ENCODE measurements at places on chromosomes 11 and 22.

DNA sequence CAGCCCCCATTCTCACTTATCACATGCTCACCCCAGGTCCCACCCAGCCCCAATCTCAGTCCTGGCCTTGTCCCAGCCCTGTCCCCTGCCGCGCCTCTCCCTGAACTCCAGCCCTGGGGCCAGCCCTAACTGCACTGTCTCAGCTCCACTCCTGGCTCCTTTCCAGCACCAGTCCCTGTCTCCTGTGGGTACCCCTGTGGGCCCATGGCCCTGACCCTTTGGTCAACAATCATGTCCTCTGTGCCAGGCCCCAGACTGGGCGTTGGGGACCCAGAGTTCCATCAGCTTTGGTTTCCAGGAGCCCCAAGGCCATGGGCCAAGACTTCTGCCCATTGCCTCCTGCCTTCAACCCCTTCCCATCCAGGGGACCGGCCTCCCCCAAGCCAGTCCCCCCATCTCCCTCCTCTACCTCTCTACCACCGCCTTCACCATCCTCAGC is 757 bp downstream of the SPI1 start:
- ATAC-seq = no peak

- no peak for ATAC-seq
These were observed 35.4 kb downstream of the LMO1 start for GRCh38 chr11:8228231-8228630.

GRCh38 chr22:20401376-20402014 is 7.5 kb downstream of the ZNF74 start:
- ATAC-seq = no peak

- no peak for ATAC-seq
These were observed 93.5 kb downstream of the MRTFA start for GRCh38 chr22:40542821-40543540.

- ATAC-seq = peak; percentile 50
These were observed 30.0 kb upstream of the MMP7 start for GRCh38 chr11:102560555-102561011.

- ATAC-seq = peak; percentile 33
These were observed 528 bp downstream of the WEE1 start for GRCh38 chr11:9573775-9574621.

DNA sequence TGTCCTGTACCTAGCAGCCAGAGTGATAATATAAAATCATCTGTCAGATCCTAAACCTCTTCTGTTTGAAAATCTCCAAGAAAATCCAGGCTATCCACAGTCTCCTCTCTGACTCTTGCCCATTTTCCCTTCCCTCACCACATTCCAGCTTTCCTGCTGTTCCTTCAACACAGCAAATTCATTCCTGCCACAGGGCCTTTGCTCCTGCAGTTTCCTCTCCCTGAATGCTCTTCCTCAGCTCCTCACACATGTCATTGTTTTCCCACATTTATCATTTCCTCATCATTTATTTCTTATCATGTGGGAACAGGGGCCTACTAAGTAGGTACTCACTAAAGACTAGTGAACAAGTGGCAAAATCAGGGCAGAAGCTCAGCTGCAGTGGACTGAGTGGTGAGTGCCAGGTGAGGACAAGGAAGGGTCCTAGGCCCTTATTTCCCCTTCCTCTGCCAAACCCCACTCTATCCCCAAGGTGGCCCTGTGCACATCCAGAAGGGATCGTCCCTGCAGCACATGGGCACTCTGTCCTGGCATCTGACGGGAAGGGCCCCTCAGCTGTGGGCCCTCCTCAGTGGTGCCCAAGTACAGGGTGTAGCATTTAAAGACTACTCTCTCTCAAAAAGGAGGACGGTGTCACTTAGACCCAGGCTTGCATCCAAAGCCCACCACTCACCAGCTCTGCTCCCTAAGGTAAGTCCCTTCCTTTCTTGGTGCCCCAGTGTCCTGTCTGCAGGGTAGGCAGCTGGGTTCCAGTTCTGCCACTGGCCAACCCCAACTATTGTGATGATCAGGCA is 2.0 kb downstream of the LRRC32 start:
- ATAC-seq = no peak

GRCh38 chr11:87330187-87330601 is 292.5 kb downstream of the TMEM135 start:
- no peak for ATAC-seq

DNA sequence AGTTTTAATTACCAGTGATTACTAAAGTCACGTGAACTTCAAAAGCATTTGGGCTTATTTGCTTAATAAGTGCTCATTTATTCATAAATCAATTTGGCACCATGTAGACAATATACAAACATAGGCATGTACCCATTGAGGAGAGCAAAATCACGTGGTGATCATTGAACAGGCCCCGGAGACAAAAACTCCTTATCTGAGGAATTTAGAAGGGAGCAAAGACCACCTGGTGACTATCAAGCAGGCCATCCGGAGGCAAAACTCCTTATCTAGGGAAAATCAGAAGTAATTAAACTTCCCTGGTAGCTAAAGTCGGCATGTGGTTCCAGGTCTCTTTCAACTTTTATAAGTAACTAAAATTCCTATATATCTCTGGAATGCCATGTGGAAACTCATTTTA is 5.7 kb upstream of the BTBD10 start:
- ATAC-seq = no peak

GRCh38 chr11:126257144-126257543 is 11.6 kb downstream of the SRPRA start:
- no peak for ATAC-seq

DNA sequence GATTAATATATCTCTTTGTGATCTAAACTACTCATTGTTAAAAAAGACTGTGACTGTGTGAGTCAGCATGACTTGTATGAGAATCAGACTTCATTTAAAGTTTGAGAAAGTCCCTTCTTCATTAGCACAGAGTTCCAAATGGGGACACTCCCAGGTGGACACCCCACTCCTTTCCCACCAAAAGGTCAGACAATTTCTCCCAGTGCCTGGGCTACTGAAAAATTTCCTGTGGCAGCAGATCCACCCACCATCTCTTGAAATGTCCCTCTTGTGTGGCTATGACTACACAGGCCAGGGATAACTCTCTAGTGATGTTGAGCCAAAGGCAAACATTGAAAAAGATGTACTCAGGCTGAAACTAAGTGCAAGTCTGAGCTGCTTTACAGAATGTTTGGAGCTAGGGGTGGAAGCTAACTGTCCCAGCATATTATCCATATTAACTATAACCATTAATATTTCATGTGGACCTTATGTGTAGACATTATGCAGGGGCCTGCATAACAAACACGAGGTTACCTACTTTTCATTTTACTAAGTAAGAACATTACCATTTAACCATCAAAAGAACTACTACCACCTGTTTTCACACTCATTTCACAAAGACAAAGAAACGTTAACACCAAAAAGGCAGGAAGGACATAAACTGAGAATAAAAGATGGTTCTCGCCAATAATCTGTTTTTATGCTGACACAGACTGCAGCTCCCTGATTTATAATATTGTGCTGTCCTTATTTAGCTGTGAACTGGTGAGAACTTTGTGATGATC is 44.8 kb downstream of the MMP20 start:
- peak; percentile 80 for ATAC-seq

GRCh38 chr22:29917052-29917902 is 34.3 kb downstream of the MTMR3 start:
- ATAC-seq = no peak

GRCh38 chr22:49838771-49839717 is 11.4 kb upstream of the BRD1 start:
- ATAC-seq = peak; percentile 85

DNA sequence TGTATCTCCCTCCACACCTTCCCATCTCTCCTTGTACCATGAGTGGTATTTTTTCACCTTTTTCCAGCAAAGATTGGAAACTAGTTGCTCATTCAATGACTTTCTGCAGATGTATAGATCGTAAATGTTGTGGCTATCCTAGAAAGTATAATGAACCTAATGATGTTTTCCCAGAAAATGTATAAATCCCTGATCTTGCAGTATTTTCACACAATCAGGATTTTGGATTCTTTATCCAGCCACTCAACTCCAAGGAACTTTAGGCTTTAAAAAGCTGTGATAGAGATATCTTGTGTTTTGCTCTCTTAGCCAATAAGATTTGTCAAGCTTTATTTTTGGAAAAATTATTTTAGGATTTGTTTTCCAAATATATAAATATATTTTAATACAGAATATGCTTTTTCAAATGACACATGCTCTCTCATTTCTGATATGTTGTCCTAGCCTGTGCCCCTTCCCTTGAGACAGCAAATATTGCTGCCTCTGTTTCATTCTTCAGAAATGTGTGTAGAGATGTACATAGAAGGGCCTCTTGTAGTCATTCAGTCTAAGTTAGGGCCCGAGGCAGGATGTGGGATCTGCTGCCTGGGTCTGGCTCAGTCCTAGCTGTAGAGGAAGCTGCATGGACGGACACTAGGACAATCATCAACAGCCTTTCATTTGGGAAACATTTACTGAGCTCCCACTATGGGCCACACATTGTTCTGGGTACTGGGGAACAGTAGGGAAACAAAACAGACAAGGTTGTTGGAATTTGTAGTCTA is 62.4 kb downstream of the NAV2 start:
- ATAC-seq = no peak

- no peak for ATAC-seq
These were observed 11.0 kb downstream of the RBFOX2 start for GRCh38 chr22:36017651-36018091.

- no peak for ATAC-seq
These were observed 43.2 kb downstream of the PANX1 start for GRCh38 chr11:94171693-94172440.

DNA sequence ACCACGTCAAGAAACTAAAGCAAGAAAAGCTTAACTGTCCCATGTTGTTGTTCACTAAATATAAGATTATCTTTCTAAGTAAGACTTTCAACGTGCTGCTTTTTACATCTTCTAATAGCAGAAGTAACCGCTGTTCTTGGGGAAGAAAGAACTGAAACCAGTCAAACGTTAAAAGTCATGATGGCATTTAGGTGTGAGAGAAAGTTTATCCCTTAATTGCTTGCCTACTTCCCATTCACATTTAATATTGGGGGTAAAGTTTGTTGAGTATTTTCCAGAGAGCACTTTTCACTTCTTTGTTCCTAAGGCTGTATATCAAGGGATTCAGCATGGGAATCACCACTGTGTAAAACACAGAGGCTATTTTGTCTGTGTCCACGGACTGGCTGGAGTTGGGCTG is 970 bp downstream of the OR5B21 start:
- ATAC-seq = no peak

DNA sequence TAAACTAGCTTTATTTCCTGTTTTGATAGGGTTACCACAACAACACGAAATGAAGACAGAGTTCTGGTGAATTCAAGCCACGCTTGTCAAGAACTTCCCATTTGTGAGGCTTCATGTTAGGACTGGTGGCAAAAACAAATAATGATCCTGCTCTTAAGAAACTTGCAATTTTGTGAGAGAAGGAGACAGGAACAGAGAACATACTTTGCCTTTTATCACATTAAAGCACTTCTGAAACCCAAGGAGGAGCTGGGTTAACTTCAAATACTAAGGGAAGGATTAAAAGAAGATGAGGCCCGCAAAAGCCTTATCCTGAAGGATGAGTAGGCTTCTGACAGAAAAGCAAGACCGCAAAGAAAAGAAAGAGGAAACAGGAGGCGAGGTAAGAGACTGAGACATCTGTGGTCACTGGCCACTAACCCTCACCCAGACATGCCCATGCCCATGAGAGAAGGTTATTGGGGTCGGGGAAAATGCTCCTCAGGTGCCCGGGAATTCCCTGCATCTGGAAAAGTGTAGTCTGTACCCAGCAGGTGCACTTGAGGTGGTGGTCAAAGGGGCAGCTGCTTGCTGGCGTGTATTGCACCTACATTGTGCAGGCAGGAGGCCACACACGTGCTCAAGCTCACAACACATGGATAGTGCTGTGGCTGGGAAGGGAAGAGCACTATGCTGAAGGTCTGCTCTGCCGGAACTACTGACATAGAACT is 50.5 kb downstream of the MAPK1 start:
- peak; percentile 86 for ATAC-seq

DNA sequence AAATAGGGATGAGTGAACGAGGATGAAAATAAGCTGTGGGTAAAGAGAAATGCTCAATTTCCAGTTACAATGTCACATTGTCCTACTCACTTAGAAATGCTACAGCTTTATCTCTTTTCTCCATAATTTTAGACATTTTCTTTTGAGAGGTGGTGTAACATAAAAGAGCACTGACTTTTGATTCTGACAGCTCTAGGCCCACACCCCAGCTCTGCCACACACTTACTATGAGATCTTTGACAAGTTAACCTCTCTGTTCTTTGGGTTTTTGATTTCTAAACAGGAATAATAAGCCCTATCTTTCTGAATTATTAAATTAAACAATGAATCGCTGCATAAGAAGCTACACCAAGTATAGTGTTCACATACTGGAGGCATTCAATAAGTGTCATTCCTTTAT is 228.3 kb upstream of the PITPNB start:
- no peak for ATAC-seq

- no peak for ATAC-seq
These were observed 60.2 kb upstream of the EMID1 start for GRCh38 chr22:29145321-29146072.

DNA sequence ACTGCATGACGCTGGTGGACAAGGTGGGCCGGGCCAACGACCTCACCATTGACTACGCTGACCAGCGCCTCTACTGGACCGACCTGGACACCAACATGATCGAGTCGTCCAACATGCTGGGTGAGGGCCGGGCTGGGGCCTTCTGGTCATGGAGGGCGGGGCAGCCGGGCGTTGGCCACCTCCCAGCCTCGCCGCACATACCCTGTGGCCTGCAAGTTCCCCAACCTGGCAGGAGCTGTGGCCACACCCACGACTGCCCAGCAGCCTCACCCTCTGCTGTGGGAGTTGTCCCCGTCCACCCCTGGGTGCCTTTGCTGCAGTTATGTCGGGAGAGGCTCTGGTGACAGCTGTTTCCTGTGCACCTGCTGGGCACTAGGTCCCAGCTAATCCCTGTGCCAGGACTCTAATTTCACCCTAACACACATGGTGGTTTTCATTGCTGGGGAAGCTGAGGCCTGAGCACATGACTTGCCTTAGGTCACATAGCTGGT is 49.0 kb upstream of the PPP6R3 start:
- no peak for ATAC-seq

- no peak for ATAC-seq
These were observed 22.9 kb downstream of the TUB start for GRCh38 chr11:8103909-8104308.

GRCh38 chr22:32103658-32104315 is 55.3 kb downstream of the C22orf42 start:
- ATAC-seq = no peak

GRCh38 chr11:14541192-14541947 is 21.2 kb upstream of the PSMA1 start:
- no peak for ATAC-seq

GRCh38 chr11:65431451-65432099 is 9.0 kb downstream of the NEAT1 start:
- ATAC-seq = peak; percentile 22

DNA sequence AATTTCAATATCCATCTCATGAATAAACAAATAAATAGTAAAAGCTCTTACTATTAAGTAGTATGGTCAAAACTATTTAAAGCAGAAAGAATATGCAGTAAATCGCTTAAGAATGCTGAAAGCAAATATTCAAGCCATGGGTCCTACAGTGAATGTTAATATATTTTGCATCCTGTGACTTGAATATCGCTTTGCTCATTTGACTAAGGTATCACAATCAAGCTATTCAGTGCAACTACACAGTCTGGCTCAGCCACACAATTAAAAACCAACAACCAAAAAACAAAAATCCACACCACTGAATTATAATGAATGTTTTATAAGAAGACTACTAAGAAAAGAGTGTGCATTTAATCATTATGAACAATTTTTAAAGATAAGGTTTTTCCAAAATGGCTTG is 45.3 kb downstream of the RAB6A start:
- no peak for ATAC-seq
